ENCODE measurements at places on chromosomes 13 and 19.

DNA sequence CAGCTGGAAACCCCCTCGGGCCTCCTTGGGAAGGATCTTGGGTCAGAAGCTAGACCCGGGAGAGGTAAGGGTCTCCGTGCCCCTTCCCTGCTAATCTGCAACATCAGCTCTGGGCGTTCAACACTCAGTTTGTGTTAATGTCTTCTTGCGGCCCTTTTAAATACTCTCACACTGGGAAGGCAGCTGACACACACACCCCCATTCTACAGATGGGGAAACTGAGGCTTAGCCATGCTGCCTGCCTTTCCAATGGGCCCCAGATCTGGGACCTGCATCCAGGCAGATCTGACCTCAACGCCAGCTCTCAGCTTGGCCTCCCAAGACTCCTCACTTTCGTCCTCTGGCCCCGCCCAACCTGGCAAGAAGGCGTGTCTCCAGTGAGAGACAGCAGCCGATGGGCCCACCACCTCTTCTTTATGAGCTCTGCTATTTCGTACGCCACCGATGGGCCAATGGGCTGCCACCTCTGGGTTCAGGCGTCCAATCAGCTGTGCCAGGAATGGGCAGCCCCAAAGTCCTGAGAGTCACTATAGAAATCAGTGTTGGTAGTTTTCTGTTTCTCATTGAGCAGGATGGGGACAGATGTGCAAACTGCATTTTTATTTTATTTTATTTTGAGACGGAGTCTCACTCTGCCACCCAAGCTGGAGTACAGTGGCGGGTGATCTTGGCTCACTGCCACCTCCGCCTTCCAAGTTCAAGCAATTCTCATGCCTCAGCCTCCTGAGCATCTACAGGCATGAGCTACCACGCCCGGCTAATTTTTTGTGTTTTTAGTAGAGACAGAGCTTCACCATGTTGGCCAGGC lies 43.8 kb downstream of the DNM2 start:
- DNase-seq: no peak

DNA sequence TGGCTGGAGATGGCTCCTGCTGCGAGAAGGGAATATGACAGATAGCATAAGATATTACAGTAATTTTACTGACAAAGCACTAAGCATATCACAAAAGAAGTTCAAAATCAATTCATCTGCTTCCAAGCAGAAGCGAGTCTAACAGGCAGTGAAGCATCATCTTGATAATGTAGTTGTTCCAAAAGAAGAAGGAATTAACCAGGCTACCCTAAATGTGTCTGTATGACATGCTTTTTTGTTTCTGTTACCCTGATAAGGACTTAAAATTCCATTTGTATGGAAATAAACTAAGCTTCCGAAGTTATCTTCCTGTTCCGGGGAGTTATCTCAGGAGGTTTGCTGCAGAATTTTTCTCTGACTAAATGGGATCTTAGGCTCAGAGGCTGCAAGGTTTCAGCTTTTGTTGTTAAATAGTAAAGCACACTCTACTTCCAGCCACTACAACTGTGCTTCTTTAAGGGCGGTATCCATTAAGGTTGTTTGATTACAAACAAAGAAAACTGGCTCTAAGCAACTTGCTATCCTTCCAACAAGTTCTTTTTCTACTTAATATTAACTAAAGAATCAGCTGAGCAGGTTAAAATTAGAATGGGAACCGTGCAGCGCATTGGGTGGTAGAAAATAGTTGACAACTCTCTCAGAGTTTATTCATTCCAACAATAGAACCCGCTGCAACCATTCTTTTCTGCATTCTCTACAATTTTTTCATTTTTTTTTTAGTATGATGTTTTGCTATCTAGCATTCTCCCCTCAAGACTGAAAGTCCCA lies 607.3 kb downstream of the UQCRFS1 start:
- DNase-seq: no peak

DNA sequence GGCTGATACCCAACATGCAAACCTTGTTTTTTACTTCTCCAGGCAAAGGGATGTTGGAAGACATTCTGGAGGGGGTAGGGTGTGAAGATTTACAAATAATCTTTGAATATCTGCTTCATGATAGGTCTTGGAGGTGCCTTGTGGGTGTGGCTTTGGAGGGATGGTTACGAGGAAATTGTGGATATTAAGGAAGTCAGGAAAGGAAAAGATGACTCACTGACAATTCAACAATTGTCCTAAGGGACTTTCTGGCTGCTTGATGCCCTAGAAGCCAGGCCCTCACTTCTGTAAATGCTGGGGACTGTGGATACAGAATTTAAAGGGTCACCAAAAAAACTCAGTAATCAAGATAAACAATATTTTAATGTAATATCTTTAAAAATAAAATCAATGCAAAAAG lies 37.4 kb upstream of the ZNF527 start:
- DNase-seq: no peak

DNA sequence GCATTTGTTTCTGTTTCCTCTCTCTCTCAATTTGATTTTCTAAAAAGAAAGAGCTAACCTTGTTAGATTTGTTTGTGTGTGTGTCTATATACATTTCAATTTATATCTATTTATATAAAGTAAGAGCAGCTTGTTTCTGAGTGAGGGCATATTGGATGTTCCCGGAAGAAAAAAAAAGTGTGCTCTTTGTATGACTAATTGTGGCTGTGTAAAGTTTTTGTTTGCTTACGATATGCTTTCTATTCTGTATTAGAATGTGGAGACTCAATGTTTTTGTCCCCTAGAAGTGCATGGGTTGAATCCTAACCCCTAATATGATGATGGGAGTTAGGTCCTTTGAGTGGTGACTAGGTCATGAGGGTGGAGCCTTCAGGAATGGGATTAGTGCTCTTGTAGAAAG lies 66.6 kb upstream of the C1QTNF9B start:
- DNase-seq: no peak

GRCh38 chr13:24168979-24169378 lies 8.5 kb downstream of the SPATA13 start:
- DNase-seq: no peak

DNA sequence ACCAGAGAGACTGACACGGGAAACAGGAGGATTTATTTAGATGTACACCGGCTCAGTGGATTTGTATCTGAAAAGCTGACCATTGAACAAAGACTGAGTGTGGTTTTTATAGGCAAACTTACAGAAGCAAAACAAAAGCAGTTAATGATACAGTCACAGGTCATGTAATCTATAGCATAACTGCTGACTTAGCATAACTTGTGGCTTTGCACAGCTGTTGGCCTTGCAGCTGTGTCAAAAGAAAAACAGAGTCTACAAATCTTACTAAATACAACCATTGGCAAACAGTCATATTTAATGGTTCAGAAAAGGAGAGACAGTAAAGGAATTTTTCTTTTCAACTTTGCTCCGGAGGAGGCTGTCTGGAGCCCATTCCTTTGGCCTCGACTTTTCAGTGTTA lies 2.3 kb upstream of the ILF3 start:
- DNase-seq: no peak

DNA sequence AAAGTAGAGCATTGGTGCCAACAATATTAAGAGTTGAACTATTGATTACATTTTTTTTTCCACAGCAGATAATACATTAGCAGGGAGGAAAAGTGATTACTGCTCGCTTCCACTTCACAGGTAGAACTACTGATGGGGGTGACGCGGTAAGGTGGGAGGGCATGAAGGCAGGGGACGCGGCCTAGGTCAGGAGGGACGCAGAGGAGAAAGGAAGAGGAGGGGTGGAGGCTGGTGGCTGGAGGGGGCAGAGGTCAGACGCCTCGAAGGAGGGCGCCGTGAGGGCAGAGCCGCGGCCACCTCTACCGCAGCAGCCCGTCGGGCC lies 287 bp upstream of the B3GLCT start:
- DNase-seq: no peak

GRCh38 chr19:4524808-4525562 lies 6.7 kb upstream of the PLIN4 start:
- DNase-seq: no peak

GRCh38 chr19:49896863-49897621 lies at the start of gene IL4I1:
IL4I1 (minus strand) TSS chr19:49896887; CDS start chr19:49896160, 727 bp downstream.
- peak; percentile 67 for DNase-seq

DNA sequence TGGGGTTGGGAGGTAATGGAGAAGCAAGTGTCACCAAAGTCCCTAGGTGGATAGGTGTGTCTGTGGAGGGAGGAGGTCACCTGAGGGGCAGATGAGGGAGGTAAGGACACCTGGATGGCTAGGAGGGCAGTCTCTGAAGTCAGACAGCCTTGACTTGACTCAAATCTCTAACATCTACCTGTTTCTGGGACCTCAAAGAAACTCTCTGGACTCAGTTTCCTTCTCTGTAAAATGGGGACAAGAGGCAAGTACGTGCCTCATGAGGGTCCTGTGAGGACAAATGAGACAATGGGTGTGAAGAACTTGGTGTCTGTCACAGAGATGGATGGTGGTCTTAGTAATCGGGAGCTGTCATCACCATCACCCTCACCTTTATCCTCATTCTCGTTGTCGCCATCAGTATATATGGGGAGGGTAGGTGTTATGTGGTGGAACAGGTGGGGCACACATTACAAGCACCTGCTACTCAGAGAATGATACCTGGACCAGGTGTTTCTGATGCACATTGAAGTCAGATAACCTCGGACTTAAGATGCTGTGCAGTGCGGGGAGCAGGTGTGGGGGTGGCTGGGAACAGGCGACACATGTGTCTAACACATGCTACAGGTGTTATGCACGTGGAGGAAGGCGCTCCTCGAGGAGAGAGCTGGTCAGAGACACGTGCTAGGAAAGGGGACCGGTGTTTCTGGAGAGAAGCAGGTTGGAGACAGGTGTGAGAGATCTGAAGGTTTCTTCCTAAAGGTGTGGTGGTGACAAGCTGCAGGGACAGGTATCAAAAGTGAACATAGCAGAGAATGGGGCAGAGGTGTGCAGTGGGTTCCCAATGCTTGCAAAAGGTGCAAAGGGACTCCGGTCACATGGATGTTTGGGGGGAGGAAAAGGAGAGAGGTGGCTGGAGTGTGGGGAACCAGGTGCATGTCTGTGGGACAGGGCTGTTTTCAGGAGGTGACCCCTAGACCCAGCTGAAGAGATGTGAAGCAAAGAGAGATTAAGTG lies 3.8 kb downstream of the ERFL start:
- peak; percentile 27 for DNase-seq
